ENCODE measurements at places on chromosomes 6 and 20.
A peak's percentile ranks its signal among the peaks of the same experiment; 100 is the strongest.

- DNase-seq, result no peak
Measured at GRCh38 chr6:40196135-40196518, 261.9 kb upstream of the MOCS1 start.

- peak; percentile 96 for DNase-seq
Measured at GRCh38 chr20:62302341-62303061, at the start of gene ADRM1. TSS of gene ADRM1 (plus strand) at chr20:62302997. CDS start at chr20:62303569, 572 bp downstream.

DNA sequence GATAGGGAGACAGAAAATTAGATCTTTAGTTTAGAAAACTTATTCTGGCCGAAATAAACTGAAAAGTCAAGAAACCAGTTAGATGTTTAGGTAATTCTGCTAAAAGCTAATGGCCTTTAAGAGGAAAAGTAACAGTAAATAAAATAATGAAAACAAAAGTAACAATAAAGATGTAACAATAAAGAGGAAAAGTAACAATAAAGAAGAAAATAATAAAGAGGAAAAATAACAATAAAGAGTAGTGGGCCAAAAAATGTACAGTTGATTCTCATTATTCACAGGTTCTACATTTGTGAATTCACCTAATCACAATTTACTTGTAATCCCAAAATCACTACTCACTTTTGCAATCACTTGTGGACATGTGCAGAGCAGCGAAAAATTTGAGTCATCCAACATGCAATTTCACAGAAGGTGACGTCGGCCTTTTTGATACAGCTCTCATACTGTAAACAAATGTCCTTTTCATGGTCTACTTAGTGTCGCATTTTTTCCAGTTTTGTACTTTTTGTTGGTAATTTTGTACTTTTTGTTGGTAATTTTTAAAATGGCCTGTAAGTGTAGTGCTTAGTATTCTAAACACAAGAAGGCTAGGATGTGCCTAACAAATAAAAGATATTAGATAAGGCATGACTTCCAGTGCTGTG is 24.0 kb downstream of the HBS1L start:
- DNase-seq, result peak; percentile 41

- no peak for DNase-seq
Measured at GRCh38 chr20:951384-952169, 35.4 kb upstream of the ANGPT4 start.

GRCh38 chr20:61460261-61461052 is 208.4 kb downstream of the CDH4 start:
- DNase-seq, result no peak

- no peak for DNase-seq
Measured at GRCh38 chr6:31498748-31499147, 803 bp downstream of the MICB start.

GRCh38 chr6:45479834-45480751 is 102.4 kb upstream of the SUPT3H start:
- DNase-seq, result no peak

GRCh38 chr20:24098886-24099285 is 110.3 kb upstream of the GGTLC1 start:
- no peak for DNase-seq

DNA sequence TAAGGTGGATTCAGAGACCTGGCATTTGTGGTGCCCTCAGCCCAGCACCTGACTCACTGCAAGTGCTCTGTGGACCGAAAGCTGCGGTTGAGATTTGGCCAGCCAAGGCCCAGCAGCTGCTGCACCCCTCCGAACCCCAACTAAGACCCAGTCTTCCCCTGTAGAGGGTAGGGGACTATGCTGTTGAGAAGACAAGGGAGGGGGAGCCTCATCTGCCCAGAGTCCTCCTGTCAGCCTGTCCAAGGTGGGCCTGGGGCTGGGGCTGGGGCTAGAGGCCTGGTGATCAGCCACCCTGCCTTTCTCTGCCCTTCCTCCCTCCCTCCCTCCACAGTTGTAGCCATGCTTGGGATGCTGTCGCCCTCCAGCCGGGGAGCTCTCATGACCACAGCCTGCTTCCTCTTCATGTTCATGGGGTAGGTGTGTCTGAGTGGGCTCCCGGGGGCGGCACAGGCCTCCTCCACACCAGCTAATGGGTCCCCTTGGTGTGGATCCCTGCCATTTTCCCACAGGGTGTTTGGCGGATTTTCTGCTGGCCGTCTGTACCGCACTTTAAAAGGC is 40.9 kb downstream of the TM9SF4 start:
- DNase-seq, result no peak

GRCh38 chr20:22285555-22285954 is 298.8 kb downstream of the FOXA2 start:
- DNase-seq, result no peak

GRCh38 chr6:13710552-13711323 is 897 bp downstream of the RANBP9 start:
- peak; percentile 42 for DNase-seq

DNA sequence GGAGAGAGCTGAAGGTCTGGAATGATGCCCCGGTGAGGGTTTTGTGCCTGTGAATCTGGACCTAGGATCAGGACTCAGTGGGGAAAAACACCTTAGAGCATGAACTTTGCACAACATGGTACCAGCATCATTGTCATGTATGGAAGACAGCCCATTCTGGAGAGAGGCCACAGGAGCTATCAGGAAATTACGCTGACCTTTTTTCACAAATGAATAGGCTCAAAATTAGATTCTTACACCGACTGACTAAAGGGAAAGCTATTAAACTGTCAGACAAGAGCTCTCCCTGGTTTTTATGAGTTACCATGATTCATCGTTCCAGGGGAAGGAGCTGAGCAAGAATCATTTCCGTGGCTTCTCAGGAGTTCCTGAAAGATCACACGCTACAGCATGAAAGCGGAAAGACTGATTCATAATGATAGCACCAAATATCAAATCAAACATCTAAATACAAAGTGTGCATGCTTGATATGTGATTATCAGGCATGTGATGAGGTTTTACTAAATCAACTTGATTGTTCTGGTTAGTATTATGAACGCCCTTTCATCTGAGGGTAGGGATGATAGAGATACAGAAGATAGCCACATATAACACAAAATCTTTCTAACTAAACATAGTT is 224.9 kb upstream of the SMLR1 start:
- DNase-seq, result peak; percentile 54

- no peak for DNase-seq
Measured at GRCh38 chr6:90895299-90896074, 308.6 kb upstream of the MAP3K7 start.

DNA sequence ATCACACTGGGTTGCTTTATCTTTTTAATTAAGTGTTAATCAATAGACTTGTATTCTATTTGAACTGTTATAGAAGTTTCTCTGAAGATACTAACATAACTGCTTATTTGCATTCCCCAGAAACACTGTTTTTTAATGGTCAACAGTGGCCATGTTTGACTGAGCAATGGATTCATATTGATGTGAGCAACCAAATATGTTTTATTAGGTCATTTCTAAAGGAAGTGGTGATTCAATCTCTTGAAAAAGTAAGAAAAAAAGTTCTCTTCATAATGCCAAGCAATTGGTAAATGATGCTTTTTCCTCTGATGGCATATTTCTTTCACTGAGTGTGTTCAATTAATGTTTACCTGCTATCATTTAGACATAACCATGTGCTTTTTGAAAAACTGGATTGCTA is 593.0 kb upstream of the CITED2 start:
- no peak for DNase-seq

- DNase-seq, result no peak
Measured at GRCh38 chr20:62011403-62011790, 54.3 kb downstream of the TAF4 start.

- DNase-seq, result no peak
Measured at GRCh38 chr6:109306733-109307132, 75.5 kb downstream of the CD164 start.

DNA sequence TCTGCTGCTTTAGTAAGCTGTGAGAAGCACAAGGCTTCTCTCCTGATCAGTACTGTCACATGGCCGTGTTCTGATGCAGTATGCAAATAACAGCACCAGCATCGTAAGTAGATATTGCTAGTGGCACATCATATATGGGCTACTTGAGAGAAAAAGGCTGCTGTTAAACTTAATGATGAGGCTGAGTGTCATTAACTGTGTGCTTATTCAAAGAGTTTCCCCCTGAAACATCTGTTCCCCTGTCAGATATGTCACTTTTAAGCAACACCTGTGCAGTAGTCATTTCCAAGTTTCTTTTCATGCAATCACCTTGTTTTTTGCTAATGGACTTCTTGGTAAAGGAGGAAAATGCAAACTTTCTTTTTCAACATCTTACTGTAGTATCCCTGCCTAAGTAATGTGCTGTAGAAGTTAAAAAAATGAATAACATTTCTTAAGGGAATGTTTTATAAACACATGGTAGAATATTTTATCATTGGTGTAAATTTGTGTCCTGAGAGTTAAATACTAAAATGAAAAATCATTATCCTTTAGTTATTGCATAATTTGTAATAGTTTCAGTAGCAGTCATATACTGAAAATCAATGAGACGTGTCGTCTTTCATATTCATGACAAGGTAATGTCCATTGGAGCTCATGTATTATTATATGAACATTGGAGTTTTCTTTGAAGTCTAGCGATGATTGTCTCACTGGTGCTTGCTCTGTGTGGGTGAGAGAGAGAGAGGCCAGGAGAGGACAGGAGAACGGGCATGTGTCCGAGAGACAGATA is 366.3 kb downstream of the CDKAL1 start:
- no peak for DNase-seq

- no peak for DNase-seq
Measured at GRCh38 chr20:49896204-49896603, 19.1 kb downstream of the SPATA2 start.

DNA sequence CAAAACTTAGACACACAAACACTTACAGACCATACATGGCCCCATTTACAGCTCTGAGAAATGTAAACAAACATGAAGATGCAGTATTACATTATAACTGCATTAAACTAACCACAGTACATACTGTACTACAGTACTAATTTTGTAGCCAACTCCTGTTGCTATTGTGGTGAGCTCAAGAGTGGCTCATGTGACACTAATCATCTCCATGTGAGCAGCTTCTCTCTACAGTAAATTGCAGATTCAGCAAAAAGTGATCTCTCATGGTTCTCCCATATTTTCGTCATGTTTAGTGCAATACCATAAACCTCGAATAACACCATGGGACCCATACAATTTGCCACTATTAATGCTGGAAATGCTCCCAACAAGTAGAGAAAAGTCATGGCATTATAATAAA is 860.4 kb downstream of the EPHA7 start:
- DNase-seq, result no peak

- DNase-seq, result no peak
Measured at GRCh38 chr6:95203153-95203754, 374.1 kb upstream of the MANEA start.

GRCh38 chr20:49856904-49857303 is 44.3 kb downstream of the SLC9A8 start:
- no peak for DNase-seq

DNA sequence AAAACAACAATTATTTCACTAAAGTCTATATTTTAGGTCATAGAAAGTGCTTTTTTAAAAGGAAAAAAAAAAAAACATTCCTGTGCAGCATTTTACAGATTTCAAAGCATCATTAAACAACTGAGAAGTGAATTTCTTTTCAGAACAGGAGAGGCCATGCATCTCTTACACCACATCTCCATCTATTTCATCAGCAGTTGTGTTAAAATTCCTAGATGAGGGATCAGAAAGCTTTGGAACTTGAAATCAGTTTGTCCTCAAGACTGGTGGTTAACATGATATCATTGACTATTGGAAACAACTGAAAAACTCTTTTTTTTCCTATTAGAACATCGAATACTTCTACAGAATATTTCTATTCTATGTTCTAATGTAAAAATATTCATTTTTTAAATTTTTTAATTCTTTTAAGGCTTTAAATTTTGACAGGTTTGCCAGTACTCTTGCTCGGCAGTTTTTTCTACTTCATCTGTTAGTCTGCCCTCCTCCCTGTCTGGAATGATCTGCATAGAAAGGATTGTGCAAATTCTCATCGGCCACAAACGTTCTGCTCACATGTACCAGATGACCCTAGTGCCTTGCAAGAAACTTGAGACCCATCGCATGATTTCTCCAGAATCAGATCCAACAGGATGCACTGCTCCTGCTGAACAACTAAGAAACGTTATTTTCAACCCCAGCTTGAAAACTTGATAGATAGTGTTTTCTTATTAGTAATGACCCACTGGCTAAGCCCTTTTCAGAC is 411.0 kb upstream of the AGPAT4 start:
- DNase-seq, result no peak

DNA sequence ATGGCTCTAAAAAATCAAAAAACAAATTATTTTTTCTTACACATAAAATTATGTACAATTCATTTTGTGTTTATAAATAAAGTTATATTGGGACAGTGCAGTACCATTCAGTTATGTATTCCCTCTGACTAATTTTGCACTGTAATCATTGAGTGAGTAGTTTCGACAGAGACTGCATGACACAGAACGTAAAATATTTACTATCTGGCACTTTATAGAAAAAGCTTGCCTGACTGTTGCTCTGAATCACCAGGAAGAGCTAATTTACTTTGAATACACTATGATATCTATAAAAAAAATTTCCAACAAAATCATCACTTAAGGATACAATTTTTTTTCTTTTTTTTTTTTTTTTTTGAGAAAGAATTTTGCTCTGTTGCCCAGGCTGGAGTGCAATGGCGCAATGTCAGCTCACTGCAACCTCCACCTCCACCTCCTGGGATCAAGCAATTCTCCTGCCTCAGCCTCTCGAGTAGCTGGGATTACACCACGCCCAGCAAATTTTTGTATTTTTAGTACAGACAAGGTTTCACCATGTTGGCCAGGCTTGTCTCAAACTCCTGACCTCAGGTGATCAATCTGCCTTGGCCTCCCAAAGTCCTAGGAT is 11.0 kb upstream of the KHDC1L start:
- DNase-seq, result no peak

GRCh38 chr6:39327507-39327906 is 5.0 kb upstream of the KCNK16 start:
- DNase-seq, result no peak

DNA sequence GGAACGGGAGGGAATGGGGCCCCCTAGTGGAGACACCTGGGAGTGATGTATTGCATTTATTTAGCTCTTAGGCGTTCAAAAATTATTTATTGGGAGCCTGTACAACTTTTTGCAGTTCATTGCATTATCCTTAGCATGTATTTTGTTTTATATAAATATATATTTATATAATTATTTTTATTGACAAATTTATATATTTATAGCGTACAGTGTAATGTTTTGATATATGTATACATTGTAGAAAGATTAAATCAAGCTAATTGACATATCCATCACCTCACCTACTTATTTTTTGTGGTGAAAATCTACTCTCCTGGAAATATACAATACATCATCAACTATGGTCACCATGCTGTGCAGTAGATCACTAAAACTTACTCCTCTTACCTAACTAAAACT is 975 bp downstream of the SIRT5 start:
- no peak for DNase-seq

All from stimulated activated CD4-positive, alpha-beta T cell treated with anti-CD3 and anti-CD28 coated beads, Interleukin-1b, Interleukin-23, amount 100 ng/mL, for 48 hours (primary cell).